ENCODE measurements at places on chromosomes 16 and 17. TPM values are rescaled to one million over a fixed set of nuclear protein-coding genes. Genes with fewer than 3 reads are reported as not detected.

GRCh38 chr16:28010671-28011070 lies 52.8 kb downstream of the GSG1L start:
- H3K27me3 ChIP-seq: no peaks in the 10 kb centered on the region
- no peaks in the 10 kb centered on the region for H3K36me3 ChIP-seq
- no peak for DNase-seq

DNA sequence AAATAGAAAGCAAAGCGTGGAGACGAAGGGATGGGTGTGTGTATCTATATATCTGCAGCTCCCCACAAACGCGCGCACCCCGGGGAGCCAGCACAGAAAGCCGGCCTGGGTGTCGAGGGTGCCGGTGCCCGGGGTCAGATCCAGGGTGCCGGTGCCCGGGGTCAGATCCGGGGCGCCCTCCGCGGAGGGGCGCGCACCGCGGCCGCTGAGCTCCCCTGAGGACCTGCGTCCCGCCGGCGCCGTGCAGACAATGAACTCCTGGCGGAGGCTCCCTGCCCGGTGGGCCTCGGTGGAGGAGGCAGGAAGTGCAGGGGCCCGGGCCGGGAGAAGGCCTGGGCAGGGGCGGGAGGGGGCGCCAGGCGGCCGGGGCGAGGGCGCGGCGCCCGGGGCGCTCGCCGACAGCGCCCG lies 1.1 kb downstream of the ZNF423 start:
- no peak for DNase-seq
- H3K4me1 ChIP-seq: peaks cover 31% of the 10 kb centered on the region
- peak overlapping the region; percentile 59 for H3K4me3 ChIP-seq
- H3K27ac ChIP-seq: peak overlapping the region; percentile 39
- H3K27me3 ChIP-seq: peaks cover 35% of the 10 kb centered on the region
- H3K36me3 ChIP-seq: no peaks in the 10 kb centered on the region

- no peak overlapping the region for H3K4me3 ChIP-seq
- H3K36me3 ChIP-seq: peaks cover 43% of the 10 kb centered on the region
- H3K27me3 ChIP-seq: no peaks in the 10 kb centered on the region
- no peak overlapping the region for H3K27ac ChIP-seq
These were observed 8.4 kb downstream of the HBQ1 start for GRCh38 chr16:188674-189073.

GRCh38 chr17:4574448-4575045 lies 9.8 kb upstream of the SMTNL2 start:
- no peaks in the 10 kb centered on the region for H3K4me1 ChIP-seq
- no peaks in the 10 kb centered on the region for H3K27me3 ChIP-seq
- no peak overlapping the region for H3K27ac ChIP-seq
- no peak for DNase-seq
- no peaks in the 10 kb centered on the region for H3K36me3 ChIP-seq

DNA sequence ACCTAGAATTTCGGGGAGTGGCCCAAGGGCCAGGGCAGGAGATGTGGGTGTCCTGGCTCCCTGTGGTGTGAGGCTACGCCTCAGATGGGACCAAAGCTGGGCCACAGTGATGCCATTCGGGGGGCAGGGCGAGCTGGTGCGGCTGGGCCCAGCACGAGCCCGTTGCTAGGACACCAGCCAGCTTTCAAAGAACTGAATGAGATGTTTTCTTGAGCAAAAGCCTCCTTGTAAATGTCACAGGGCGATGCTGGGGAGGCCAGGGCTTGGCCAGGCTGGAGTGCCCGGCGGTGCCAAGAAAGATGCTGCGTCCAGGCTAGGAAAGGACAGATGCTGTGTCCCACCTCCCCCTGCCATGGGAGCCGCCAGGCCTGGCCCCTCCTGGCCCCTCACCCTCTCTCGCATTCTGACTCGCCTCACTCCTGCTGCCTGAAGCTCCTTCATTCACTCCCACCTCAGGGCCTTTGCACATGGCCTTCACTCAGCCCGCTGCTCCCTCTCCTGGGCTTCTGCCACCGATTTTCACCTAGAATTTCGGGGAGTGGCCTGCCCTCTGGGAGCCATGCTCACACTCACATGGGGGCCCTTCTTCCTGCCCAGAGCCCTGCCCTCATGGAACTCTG lies 39.1 kb downstream of the CPNE2 start:
- H3K27ac ChIP-seq: no peak overlapping the region
- no peaks in the 10 kb centered on the region for H3K4me1 ChIP-seq
- H3K4me3 ChIP-seq: no peak overlapping the region
- no peaks in the 10 kb centered on the region for H3K27me3 ChIP-seq

DNA sequence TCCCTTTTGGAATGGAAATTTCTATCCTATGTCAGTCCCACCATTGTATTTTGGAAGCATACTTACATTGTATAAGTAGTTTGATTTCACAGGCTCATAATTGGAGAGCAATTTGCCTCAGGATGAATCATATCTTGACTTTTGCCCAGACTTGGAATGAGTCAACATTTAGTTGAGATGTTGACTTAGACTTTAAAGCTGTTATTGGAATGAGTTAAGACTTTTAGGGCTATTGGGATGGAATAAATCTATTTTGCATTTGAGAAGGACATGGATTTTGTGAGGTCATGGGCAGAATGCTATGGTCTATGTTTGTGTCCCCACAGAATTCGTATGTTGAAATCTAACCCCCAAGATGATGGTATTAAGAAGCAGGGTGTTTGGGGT lies 12.2 kb upstream of the ZNF594 start:
- H3K27me3 ChIP-seq: no peaks in the 10 kb centered on the region
- no peaks in the 10 kb centered on the region for H3K4me1 ChIP-seq
- no peak for DNase-seq
- no peak overlapping the region for H3K4me3 ChIP-seq

The RNU2-1 gene
- 4,679 TPM for total RNA-seq

The CLEC3A gene
- not detected for total RNA-seq

The KLHL10 gene
- total RNA-seq: not detected

The SHISA9 gene
- not detected for total RNA-seq

The KAT7 gene
- 64.9 TPM for total RNA-seq

The TRPV2 gene
- total RNA-seq: 6.7 TPM

Data from endothelial cell of umbilical vein (primary cell).